Stimulated activated CD8-positive, alpha-beta memory T cell treated with anti-CD3 and anti-CD28 coated beads, Interleukin-4, amount 100 ng/mL, for 4 hours (primary cell): ENCODE measurements at places on chromosomes 5 and 9.

DNA sequence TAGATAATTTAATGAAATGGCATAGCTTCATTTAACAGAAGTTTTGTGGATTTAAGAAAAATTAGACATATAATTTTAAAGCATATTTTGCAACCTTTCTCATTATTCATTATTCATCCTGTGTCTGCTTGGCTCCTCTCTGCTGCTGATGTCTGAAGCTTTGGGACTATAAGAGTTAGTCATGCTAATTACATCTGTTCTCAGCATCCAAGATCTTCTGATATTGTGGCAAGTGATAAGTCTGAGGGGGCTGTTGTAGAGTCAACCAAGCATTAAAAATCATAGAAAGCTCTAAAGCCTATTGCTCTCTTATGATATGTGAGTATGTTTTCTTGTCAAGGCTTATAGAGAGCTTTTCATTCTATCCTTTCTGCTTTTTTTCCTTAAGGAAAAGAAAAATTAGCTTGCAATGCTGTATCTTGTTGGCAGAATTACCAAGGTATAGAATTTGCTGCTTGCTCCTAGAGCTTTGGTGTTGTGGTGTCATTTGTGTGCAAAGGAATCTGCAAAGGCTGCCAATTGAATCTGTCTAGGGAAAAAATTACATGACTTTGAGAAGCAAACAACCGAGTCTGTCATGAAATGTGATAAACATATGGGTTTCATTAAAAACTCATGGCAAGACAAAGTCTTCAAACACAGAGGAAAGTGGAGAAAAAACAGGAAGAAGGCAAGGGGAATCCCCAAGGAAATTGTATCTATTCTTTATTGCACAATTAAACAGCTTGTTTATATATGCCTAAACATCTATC, 156.1 kb upstream of the DAB2 start:
- no peak for DNase-seq

DNA sequence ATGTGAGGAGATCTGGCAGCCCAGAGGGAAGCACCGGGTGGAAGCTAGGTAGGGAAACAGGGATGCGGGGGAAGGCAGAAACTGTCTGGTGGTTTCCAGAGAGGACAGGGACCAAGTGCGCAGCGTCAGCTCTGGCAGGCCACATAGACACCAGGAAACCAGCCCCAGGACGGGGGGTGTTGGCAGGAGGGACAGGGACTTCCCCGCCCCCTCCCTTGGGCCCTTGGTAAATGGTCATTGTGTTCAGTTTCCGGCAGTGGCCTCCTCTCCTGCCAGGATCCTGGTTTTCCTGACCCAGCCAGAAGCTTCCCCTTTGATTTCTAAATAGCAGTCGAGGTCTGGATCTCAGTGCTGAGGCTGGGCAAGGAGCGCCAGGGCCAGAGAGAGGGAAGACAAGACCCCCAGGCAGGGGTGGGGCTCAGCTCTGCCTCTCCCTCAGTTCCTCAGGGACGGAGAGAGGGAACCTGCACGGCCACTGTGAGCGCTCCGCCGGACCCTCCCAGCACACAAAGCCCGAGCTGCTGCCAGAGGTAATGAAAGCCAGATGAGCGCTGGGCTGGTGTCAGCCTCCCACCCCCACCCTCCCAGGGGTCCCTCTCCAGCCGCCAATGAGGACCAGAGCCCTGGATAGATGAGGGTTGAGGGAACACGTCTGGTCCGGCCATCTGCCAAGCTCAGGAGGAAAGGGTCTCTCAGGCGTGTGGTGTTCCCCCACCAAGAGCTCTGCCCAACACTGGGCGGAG, 1.8 kb downstream of the RALGDS start:
- no peak for DNase-seq

DNA sequence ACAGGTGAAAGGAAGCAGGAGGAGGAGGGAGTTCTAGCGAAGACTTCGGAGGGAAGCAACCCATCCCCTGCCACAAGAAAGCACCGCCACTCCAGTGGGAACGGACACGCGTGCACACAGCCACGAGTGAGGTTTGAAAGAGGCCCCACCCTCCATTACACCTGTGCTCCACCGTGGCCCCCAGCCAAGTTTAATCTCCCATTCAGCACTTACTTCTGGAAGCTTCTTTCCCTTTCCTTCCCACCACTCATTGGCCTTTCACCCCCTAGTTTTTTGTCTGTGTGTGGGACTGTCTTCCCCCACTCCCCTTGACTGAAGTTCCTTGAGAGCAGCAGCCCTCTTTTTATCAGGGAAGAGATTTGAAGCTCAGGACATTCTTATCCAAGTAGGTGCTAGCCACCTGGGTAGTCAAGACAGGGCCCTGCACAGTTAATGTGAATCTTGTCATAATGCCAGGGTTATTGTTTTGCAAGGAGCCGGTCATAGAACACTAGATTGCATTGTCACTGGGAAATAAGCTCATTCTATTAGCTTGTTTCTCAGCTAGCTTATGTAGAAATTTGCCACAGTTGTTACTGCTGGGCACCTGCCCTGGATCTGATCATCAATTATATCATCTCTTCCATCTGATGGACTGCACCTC, 256.0 kb downstream of the DOCK8 start:
- DNase-seq = no peak

DNA sequence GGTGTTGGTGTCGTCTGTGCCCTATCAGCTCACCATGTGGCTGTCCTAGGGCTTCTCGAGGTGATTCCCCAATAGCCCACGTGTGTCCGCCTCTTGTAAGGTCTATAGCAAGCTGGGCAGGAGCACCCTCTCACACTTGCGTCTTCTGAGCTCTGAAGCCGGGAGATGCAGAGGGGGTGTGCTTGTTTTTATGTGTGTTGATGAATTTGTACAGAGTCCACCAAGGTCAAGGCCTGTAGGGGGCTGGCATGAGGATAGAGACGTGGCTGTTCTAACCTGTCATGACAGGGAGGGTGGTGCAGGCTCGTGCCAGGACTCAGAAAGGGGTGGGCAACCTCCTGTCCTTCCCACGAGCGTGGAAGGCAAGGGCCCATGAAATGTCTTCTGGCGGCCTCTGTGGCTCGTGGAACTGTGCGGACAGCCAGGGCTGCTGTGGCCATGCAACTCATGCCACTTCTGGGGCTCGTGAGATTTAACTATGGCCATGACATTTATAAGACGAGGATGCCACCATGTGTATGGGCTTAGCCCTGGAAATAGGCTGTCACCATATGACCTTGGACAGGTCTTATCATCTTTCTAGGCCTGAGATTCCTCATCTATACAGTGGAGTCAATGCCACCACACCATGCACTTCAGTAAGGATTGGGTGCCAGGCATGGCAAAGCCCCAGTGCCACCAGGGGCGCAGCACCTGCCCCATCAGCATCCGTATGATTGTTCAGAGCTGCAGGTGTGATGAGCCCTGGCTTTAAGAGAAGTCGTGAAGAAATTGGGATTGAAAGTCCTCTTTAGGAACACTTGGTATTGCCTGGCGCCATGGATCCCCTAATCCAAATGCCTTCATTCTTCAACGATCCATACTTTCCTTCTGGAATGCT, 2.3 kb upstream of the OLFM1 start:
- DNase-seq = no peak

GRCh38 chr9:107213080-107213479, 70.0 kb upstream of the RAD23B start:
- DNase-seq = no peak

DNA sequence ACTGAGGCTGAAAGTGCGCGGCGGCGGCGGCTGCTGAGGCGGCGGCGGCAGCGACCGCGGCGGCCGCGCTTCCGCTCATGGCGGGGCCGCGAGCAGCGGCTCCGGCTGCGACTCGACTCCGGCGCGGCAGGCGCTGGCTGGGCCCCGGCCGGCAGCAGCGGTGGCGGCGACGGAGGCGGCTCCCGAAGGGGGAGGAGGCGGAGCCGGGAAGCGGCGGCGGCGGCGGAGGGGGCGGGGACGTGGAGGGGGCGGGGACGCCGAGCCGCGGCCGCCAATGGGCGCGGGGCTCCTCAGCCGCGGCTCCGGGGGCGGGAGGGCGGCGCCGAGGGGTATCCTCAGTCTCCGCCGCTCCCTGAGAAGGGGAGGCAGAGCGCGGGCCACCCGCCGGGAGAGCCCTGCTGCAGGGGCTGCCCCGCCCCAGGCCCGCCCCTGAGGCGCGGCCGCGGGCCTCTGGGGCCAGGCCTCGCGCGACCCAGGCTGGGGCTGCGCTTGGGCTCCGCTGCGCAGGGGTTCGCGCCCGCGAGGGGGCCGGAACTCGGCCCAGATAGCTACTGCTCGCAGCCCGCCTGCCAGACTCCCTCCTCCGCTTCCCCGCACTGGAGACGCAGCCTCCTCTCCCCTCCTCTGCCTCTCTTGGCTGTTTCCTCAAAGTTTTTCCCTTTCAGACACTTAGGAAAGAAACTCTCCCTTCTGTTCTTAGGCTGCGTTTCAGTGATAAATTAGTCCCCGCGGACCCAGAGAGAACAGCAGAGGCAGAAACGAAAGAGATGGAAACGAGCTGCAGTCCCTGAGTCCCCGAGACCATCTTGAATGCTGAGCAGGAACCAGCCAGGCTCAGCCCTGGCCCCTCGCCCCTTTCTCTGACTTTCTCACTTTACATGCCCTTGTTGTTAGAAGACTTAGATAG, 85.0 kb upstream of the MELK start:
- peak; percentile 62 for DNase-seq

DNA sequence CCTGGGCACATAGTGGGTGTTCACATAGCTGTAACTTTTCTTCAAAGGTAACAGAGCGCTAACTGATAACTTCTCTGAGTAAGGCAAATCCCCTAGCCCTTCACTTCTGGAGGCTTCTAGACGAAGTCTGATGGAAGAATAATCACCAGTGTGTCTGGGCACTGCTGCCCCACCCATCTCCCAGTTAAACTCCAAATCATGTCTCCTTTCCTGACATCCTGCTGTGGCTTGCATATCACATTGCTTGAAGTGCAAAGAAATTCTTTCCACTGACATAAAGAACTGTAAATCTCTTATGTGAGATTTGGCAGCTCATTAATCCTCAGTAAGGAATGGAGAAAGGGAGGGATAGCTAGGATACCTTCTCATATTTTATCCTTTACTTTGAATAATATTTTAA, 74.6 kb downstream of the MARCHF11 start:
- DNase-seq = no peak

GRCh38 chr5:56595566-56595965, 219.8 kb upstream of the MAP3K1 start:
- DNase-seq = no peak

DNA sequence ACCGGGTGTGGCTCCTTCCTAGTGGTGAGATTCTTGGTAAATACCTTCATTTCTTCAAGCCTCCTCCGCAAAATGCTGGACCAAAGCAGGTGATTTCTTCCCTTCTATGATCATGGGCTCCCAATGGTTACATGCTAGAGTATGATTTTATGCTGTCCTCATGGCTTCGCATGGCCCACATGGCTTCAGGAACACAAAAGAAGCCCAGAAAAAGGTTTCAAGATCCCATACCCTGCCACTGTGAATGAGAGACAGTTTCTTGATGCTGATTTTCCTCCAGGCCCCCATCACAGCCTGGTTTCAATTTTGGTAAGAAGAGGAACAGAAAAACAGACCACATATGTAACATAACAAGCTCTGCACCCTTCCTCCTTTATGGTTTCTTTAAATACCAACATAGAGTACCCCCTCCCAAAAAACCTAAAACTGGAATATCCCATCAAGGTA, 2.4 kb upstream of the RXFP3 start:
- no peak for DNase-seq

- no peak for DNase-seq
Measured at GRCh38 chr9:97660847-97661246, 27.2 kb downstream of the NCBP1 start.

GRCh38 chr5:74404574-74405508, 235.7 kb downstream of the ENC1 start:
- DNase-seq = no peak

DNA sequence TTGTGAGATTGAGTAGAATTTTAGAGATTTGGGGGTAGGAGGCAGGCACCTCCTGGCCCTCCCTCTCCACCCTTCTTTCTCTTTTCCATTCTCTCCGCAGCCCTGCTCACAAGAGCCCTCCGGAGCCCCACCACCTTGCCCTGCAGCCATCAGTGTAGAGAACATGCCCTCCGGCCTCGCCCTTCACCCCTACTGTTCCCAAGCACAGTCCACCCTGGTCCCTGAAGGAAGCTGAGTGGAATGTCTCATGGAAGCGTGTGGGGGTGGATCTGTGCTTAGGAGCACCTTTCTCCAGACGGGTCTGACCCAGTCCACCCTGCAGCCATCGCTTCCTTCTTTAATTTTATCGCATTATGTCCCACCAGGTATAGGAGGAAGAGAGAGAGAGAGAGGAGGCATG, 267.1 kb downstream of the NSG2 start:
- no peak for DNase-seq

GRCh38 chr5:102865510-102866236, 110.6 kb downstream of the PAM start:
- peak; percentile 12 for DNase-seq

DNA sequence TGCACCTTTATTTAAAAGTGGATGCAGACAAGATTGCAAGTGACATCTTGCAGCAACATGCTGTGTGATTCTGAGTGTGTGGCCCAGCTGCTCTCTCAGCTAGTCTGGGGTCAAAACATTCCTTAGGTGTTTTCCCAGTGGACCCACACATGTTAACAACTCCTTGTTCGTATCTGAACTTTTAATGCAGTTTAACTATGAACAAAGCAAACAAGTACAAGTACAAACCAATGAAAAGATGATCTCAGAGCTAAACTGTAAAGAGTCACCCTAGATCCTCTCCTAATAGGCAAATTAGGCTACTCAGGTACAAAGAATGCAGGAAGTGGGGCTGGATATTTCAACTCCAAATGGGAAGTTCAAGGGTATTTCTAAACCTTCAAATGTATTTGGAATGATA, 108.4 kb downstream of the ENTREP1 start:
- no peak for DNase-seq

GRCh38 chr9:16680541-16680940, 189.9 kb downstream of the BNC2 start:
- no peak for DNase-seq

GRCh38 chr9:136305804-136306203, 1.9 kb upstream of the CCDC187 start:
- no peak for DNase-seq

- DNase-seq = no peak
Measured at GRCh38 chr9:78697618-78698017, 400.7 kb downstream of the PSAT1 start.

DNA sequence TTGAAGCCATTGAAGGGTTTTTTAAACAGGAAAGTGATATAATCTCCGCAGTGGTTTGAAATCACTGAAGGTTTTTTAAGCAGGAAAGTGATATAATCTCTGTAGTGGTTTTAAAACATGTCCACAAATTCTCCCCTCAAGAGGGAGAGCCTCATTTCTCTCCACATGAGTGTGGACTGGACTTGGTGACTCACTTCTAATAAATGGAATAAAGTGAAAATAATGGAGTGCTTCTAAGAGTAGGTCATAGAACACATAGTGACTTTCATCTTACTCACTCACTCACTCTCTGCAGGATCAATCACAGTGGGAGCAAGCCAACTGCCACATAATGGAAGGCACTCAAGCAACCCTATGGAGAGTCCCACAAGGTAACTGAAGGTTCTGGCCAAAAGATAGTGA, 12.0 kb downstream of the CTNNAL1 start:
- DNase-seq = no peak

- DNase-seq = no peak
Measured at GRCh38 chr5:322281-322941, 897 bp downstream of the AHRR start.
